ENCODE measurements at places on chromosomes 4 and X. TPM values are rescaled to one million over a fixed set of nuclear protein-coding genes. Genes with fewer than 3 reads are reported as not detected.

Gene GLRA3
- total RNA-seq = 9.1 TPM

Gene TLR2
- 51.7 TPM for total RNA-seq

Gene TMEM185A
- 24.5 TPM for total RNA-seq

Gene PNCK
- total RNA-seq = 0.73 TPM

Gene BBS12
- total RNA-seq = 15.2 TPM

Gene PTTG2
- not detected for total RNA-seq

GRCh38 chrX:133640161-133641015 is 225.1 kb upstream of the GPC4 start:
- no peaks in the 10 kb centered on the region for H3K36me3 ChIP-seq
- H3K4me3 ChIP-seq = no peak overlapping the region
- H3K4me1 ChIP-seq = no peaks in the 10 kb centered on the region
- no peak for DNase-seq
- no peak overlapping the region for H3K27ac ChIP-seq
- peaks cover 37% of the 10 kb centered on the region for H3K27me3 ChIP-seq

GRCh38 chr4:60133375-60133774 is 1066.8 kb upstream of the ADGRL3 start:
- H3K27me3 ChIP-seq = no peaks in the 10 kb centered on the region
- H3K27ac ChIP-seq = no peak overlapping the region
- no peaks in the 10 kb centered on the region for H3K36me3 ChIP-seq

- no peak for DNase-seq
- H3K27me3 ChIP-seq = no peaks in the 10 kb centered on the region
- no peaks in the 10 kb centered on the region for H3K36me3 ChIP-seq
- no peak overlapping the region for H3K27ac ChIP-seq
- H3K4me1 ChIP-seq = no peaks in the 10 kb centered on the region
- H3K4me3 ChIP-seq = no peak overlapping the region
Measured at GRCh38 chr4:151652841-151653547, 107.8 kb downstream of the GATB start.

- no peaks in the 10 kb centered on the region for H3K36me3 ChIP-seq
- no peak overlapping the region for H3K27ac ChIP-seq
- H3K4me1 ChIP-seq = no peaks in the 10 kb centered on the region
- no peak overlapping the region for H3K4me3 ChIP-seq
- DNase-seq = no peak
Measured at GRCh38 chr4:88315460-88316017, 31.2 kb upstream of the PPM1K start.

All from breast epithelium (tissue), 4 donors.